ENCODE measurements at places on chromosomes 2 and 18. TPM values are rescaled to one million over a fixed set of nuclear protein-coding genes. Genes with fewer than 3 reads are reported as not detected.

Gene STPG4
- polyA plus RNA-seq = not detected

Gene B4GALT6
- 2.0 TPM for polyA plus RNA-seq

Gene SKOR2
- polyA plus RNA-seq = not detected

Gene VIT
- 0.12 TPM for polyA plus RNA-seq

Data from stomach (tissue), 19 donors.